RWPE2 (cell line): ENCODE measurements at places on chromosomes 13 and 19.
A peak's percentile ranks its signal among the peaks of the same experiment; 100 is the strongest.

DNA sequence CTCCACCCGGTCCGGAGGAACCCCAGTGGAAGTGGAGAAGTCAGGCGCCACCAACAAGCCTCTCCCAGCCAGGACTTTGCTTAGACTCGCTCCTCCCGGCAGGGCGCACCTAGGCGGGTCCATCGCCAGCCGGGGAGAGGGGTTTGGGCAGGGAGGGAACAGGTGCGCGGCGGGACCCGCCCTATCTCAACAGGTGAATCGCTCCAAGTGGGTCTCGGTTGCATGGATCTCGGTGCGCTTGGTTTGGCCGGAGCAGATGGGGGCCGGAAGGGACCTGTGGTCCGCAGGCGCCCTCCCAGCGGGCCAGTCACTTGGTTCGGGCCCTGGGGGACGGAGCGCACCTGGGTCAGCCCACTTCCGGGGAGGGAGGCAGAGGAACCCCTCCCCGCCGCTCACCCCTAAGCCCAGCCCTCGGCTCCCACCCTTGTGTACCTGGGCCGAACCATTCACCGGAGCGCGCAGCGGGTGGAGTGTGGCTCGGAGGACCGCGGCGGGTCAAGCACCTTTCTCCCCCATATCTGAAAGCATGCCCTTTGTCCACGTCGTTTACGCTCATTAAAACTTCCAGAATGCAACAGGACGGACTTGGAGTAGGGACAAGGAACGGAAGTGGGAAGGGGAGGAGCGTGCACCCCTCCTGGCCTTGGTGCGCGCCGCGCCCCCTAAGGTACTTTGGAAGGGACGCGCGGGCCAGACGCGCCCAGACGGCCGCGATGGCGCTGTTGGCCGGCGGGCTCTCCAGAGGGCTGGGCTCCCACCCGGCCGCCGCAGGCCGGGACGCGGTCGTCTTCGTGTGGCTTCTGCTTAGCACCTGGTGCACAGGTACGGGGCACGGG is at the start of gene LSR:
TSS of gene LSR (plus strand) at position 693 of the 836 bp plus-strand sequence. CDS start at position 714, 21 bp downstream.
- DNase-seq, result peak; percentile 96

DNA sequence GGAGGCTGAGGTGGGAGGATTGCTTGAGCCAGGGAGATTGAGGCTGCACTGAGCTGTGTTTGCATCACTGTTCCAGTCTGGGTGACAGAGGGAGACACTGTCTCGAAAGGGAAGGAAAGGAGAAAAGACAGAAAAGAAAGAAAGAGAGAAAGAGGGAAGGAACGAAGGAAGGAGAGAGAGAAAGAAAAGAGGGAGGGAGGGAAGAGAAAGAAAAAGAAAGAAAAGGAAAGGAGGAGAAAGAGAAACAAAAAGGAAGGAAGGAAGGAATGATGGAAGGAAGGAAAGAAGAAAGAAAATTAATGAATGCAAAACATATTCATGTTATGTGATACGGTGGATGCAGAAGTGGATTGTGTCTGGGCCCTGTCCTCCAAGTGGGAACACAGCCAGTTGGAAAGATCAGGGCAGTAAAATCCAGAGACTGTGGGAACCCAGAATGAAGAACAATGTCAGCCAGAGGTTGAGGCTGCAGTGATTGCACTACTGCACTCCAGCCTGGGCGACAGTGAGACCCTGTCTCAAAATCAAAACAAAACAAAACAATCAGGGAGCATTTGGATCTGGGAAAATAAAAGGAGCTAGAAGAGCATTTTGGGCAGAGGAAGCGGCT is 6.2 kb downstream of the PHLDB3 start:
- DNase-seq, result no peak

DNA sequence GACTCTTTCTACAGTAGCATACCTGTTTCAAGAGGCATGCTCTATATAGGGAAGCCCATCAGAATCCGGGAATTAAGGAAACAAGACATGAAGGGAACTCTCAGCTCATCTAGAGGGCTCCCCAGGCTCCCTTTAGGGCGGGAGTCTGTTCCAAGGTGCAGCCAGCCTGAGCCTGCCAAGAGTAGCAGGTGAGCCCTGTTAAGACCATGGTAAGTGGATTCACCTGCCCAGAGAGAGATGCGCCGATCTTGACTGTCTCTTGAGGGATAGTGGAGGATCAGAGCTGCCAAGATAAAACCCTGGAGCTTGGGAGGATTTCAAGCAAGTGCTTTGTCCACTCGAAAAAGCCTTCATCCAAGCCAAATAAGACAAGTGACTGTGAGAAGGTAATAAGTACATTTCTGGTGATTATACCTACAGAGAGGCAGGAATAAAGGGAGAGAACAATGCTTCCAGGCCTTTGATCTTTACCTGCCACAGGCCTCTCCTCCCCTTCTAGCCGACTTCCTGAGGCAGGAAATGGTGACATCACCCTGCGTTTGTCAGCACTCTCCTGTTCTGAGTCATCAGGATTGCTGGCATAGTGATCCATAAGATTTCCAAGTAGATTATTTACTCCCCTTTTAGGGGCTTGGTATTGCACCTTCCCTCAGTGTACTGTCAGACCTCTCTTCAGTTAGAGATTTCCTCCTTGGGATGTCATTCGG is 31.5 kb downstream of the KLF5 start:
- peak; percentile 83 for DNase-seq

DNA sequence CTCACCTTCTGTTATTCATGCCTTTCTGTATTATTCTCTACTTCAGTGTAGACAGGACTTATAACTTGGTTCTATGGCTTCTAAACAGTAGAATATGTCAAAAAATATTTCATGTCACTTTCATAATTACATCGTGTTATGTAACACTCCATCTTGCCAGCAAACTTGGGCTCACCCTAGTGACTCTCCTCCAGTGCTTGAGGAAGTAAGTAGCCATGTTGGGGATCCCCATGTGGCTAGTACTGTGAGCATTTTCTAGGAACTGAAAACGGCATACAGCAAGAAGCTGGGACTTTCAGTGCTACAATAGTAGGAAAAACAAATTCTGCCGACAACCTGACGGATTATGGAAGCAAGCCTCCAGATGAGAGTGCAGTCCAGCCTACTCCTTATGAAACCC is 495.6 kb downstream of the SLITRK6 start:
- no peak for DNase-seq

GRCh38 chr19:14383661-14384555 is 2.7 kb downstream of the ADGRE5 start:
- no peak for DNase-seq

DNA sequence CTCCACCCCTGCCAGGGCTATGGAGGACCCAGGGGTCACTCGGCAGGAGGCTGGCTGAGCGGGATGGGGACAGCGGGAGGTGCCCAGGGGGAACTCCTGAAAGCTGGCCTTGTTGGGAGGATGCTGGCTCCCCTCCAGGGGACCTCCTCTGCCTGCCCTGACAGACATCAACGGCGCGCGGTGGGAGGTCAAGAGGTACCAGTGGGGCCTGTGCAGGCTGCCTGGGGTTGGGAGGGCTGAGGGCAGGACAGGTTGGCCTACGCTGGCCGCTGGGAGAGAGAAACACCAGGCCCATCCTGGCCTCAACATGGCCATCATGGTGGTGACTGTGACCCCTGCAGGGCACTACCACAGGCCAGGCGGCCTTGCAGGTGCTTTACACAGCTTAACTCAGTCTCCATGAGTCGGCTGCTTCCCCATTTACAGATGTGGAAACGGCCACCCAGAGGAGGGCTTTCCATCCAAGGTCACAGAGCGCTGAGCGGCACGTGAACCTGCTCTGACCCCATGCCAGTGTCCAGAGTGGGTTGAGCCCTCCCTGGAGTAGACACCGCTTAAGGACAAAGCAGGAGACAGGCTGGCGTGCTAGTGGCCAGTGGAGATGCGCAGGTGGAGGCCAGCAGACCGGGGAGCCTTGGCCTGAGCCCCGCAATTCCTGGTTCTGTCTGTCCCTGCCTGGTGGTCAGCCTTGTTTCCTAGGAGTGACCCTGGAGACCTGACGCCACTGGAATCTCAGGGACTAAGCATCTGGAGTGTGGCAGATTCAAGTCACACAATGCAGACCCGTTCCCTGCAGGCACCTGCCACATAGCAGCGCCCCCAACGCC is 27.6 kb downstream of the CEBPG start:
- no peak for DNase-seq

GRCh38 chr19:48395170-48395455 is 1.6 kb downstream of the GRIN2D start:
- DNase-seq, result no peak

DNA sequence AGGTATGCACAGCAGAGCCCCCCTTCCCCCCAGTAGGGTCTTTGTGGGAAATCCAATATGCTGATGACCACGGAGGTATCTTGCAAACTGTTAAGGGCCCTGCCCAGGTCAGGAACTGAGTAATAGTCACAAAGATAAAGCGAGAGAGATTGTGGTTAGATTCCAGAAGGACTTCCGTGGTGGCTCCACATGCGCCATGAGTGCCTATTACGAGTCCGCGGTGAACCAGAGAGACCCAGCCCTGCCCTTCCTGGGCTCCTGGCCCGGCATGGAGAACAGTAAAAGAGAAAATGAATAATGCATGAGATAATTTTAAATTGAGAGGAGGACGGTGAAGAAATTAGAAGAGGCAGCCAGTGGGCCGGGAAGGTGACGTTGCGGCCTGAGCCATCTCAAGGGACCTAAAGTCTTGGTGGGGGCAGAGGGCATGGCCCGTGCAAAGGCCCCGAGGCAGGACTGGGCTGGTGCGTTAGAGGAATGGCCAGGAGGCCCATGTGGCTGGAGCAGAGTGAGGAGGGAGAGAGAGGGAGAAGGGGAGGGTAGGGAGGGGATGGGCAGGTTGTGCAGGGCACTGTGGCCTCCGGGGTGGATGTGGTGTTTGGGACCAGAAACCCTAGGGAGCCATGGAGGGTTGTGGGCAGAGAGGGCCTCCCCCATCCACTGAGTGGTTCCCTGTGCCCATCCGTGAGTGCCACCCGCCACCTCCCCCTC is 46.6 kb upstream of the NFIC start:
- DNase-seq, result no peak

DNA sequence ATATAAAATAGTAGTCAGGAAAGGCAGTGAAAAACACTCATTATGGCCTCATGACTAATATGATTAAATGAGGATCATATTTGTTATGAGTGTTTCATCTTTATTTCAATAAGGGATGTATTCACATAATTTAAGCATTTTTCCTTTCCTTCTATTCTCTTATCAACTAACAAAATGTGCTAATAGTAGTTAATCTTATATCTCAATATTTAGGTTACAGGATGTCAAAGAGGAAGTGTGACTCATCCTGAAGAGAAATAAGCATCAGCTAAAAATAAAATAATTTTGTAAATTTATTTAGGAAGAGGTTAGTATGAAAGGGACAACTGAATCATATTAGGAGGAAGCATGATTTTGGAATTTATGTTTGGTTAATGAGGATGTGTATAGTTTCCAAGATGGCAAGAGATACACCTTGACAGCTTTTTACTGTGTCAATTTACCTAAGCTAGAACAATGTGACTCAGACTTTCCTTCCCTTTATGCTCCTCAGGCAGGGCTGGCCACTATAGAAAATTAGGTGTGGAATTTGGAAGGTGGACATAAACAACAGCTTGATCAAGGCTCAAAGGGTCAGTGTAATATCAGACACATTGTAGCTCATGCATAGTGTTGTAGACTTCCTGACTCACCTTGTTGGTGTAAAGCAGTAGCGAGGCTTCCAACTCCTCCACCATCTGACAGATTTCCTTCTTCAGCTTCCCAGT is 172.7 kb downstream of the SLITRK1 start:
- DNase-seq, result no peak

DNA sequence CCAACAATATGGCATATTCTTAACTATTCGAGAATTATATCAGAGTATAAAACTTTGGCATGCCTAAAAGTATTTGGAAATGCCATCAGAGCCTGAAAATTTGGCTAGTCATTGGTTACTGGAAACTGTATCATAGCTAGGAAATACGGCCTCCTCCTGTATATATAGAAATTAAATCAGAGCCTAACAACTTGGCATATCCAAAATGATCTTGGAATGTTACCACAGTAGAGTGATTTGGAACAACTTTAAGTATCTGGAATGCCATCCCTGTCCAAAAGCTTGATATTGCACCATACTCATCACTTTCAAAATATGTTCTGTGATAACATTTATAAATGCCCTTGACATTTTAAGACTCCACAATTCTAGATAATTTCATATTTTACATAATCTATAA is 335.8 kb downstream of the SLITRK1 start:
- DNase-seq, result no peak

- no peak for DNase-seq
Measured at GRCh38 chr13:114259974-114260373, 21.4 kb upstream of the UPF3A start.

- no peak for DNase-seq
Measured at GRCh38 chr13:47135800-47136503, 239.1 kb upstream of the HTR2A start.

DNA sequence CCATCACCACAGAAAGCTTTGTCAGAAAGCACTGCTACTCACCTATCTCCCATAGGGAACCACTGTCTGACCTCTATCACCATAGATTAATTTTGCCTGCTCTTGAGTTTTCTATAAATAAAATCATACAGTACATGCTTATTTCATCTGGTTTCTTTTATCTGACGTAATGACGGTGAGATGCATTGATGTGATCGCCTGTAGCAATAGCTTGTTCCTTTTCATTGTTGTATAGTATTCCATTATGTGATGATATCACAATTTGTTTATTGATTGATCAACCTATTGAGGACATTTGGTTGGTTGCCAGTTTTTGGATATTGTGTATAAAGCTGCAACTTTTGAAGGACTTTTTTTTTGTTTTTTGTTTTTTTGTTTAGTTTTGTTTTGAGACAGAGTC is 51.9 kb upstream of the ADGRE1 start:
- no peak for DNase-seq

- no peak for DNase-seq
Measured at GRCh38 chr13:95585867-95586266, 33.3 kb downstream of the CLDN10 start.

DNA sequence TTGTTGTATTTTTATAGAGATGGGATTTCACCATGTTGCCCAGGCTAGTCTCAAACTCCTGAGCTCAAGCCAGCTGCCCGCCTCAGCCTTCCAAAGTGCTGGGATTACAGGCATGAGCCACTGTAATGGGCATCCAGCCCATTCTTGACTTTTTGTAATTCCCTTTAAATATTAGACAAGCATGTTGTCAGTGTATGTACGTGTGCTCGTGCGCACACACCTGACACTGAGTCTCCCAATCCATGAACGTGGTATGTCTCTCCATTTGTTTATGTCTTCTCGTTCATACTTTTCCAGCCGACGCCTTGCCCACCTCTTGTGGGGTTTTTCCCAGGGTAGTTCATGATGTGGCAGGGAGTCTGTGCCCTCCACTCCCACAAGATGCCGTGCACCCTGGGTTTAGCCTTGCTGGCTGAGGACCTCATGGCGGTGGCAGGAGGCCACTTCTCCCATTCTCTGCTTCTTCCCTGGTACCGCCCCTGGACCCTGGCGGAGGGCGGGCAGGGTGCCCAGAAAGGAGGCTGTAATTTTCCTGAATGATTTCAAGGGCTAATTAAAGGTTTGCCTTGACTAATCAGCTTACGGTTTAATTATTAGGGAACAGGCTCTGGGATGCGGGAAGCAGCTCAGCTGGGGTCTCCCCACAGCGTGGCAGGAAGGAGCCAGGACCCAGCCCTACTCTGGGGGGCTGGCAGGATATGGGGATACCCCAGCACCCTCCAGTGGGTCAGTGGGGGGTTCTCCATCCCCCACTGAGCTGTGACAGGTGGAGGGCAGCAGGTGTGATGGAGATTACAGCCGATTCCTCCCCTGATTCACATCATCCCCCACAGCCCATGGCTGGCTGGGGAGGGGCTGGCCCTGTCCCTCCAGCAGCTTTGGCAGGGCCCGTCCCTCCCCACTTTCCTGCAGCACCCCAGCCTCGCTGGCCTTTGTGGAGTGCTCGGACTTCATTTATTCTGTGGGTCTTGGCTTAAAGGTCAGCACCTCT is 12.9 kb downstream of the PAK4 start:
- DNase-seq, result no peak

- DNase-seq, result no peak
Measured at GRCh38 chr13:51096131-51096530, 14.9 kb downstream of the C13orf42 start.

GRCh38 chr19:7868671-7869452 is 5.3 kb downstream of the PRR36 start:
- peak; percentile 83 for DNase-seq
